ENCODE measurements at places on chromosomes 2 and 18.

GRCh38 chr18:3875961-3876360 is 426.0 kb downstream of the TGIF1 start:
- DNase-seq, result no peak

- DNase-seq, result no peak
These were observed 124.1 kb downstream of the DNAH6 start for GRCh38 chr2:84640411-84640810.

GRCh38 chr2:37833423-37833822 is 91.7 kb upstream of the RMDN2 start:
- DNase-seq, result no peak

- no peak for DNase-seq
These were observed 135.5 kb downstream of the NDUFA10 start for GRCh38 chr2:239889641-239890121.

GRCh38 chr2:26469092-26469710 is 8.7 kb downstream of the OTOF start:
- DNase-seq, result no peak

DNA sequence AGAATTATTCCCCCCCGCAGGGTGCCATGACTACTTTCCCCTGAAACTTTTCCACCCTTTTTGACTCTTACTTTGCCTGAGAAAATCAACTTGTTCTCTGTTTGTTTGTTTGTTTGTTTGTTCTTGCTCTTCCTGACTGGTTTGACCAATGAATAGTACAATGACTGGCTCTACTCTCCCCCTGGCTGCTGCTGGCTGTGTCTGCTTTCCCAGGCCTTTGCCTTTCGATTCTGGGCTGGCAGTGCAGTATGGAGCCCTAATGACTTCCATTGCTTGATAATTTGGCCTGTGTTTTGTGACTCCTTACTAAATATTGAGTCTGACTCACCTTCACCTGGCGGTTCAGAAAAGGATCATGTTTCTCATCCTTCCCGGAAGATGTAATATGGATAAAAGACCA is 241.1 kb downstream of the TMEM182 start:
- no peak for DNase-seq

DNA sequence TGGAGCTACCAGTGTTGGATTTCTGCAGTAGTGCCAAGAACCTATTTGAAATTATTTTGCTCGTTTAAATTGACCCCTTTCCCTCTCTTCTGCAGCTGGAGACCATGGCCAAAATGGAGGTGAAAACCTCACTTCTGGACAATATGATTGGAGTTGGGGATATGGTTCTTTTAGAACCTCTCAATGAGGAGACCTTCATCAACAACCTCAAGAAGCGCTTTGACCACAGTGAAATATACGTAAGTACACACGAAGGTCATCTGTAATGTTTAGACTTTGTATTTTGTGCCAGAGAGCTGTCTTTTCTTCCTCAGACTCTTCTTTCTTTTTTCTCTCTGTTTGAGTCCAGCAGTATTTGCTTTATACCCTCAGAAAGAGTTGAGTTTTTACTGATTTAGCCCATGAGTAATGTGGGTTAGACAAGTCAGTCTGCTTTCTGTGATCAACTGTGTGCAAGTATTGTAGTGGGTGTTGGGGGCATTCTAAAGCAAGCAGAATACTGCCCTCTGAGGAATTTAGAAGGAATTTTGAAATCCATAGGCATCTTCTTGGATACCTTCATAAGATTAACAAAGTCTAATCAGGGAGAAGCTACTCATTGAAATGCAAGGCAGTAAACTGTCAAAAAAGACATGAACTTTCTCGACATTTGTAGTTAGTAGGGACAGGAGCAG is 31.7 kb downstream of the MYO1B start:
- DNase-seq, result no peak

DNA sequence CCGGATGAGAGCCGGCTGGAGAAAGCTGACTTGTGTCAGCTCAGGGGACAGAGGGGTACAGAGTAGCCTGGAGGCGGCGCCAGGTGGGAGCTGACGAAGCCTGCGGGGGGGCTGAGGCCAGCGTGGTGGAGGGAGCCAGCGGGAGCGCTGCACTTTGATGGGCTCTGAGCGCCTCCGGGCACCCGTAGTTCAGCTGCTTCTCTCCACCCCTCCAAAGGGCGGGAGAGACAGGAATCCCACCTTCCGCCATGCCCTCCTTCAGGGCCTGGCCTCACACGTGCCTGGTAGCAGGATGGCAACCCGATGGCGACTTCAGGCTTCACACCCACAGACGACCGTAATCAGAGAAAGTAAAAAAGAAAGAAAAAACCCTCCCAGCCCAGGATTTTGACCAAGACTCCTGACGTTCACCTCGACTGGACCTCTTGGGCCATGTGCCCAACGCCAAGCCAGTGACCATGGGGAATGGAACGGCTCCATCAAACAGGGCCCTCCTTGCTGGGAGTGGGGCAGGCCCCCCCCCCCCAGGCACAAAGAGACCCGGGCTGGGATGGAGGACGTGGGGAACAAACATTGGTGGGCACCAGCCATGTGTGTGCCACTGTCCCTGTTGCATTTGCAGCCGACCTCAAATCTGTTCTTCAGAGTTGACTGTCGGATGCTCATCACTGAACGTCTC is 60.7 kb upstream of the ASAP2 start:
- no peak for DNase-seq

GRCh38 chr2:10508038-10508437 is 59.9 kb upstream of the ODC1 start:
- no peak for DNase-seq

DNA sequence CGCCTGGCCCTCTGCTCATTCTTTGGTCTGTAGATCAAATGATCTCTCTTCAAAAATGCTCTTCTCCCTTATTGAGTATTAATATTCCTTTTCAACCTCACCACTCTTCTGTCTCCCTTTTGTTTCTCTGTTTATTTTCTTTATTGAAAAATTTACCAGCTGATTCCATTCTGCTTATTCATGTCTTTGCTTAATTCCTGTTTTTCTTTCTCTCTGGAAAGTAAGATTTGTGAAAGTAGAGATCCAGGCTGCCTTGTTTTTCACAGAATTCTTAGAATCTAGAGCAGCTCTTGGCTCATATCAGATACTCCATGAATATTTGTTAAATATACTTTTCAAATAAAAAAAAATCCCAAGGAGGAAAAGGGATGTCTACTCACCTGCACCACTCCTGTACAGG is 157.0 kb downstream of the DOCK10 start:
- no peak for DNase-seq

GRCh38 chr2:11798701-11799435 is 52.4 kb downstream of the LPIN1 start:
- DNase-seq, result no peak

- DNase-seq, result no peak
These were observed 9.8 kb downstream of the TUBB6 start for GRCh38 chr18:12317664-12318333.

GRCh38 chr2:58289029-58289428 is 47.9 kb upstream of the FANCL start:
- no peak for DNase-seq

Measured in cortex of kidney (tissue), 1 donor.